ENCODE measurements at places on chromosomes 7 and 10.
A peak's percentile ranks its signal among the peaks of the same experiment; 100 is the strongest.

- no peak for DNase-seq
These were observed 176.2 kb downstream of the HERPUD2 start for GRCh38 chr7:35518767-35519166.

DNA sequence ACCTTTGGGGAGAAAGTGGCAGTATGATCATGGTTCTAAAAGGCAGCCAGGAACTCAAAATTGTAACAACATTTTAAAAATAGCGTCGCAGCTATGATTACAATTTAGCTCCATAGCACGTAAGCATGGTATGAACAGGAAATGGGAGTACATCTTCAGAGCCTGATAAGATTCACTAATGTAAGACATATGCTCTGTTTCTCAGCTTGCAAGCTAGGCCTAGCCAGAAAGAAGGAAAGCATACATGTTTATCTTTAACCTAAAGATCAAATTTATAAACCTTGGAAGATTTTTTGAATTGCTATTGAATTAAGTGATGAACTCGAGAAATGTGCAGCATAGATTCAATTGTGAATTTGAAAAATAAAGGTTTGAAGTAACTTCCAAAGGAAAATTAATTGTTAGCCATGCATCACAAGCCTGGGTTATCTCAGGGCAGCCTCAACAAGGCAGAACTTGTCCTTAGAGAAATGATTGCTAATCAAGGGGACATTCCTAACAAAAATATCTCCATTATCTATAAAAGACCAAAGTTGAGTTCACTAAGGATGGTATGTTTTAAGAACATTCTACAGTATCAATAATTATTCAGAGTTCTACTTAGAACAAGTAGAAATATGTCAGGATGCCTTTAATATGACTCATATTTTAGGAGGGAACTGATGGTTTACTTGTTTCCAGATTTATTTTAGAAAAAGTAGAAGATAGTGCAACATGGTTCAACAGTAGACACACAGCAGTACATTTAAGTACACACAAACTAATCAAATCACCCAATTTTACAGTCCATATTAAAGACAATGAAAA, 38.8 kb upstream of the SEPTIN7 start:
- DNase-seq, result no peak

- no peak for DNase-seq
These were observed 157.3 kb downstream of the CCDC71L start for GRCh38 chr7:106503626-106504025.

- no peak for DNase-seq
These were observed 121.5 kb downstream of the POLR1F start for GRCh38 chr7:19587291-19587690.

- DNase-seq, result no peak
These were observed 1.5 kb downstream of the GNB2 start for GRCh38 chr7:100675105-100675451.

DNA sequence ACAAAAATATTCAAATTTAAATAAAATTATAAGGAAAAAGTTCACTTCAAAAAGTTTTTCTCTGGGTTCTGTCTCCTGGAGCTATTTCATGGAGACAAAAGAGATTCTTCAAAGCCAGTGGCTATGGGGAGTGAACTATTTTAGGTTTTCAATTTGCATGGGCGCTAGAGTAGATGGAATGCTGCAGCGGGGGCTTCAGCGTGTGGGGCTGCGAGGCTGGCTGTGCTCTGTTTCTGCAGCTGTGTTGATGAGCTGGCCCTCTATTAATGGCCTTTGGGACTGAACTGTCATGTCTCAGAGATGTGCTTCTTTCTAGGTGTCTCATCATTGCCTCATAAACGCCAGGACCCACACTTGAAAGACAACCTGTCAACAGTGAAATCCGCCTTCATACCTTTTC, 108.4 kb upstream of the NPY start:
- no peak for DNase-seq

DNA sequence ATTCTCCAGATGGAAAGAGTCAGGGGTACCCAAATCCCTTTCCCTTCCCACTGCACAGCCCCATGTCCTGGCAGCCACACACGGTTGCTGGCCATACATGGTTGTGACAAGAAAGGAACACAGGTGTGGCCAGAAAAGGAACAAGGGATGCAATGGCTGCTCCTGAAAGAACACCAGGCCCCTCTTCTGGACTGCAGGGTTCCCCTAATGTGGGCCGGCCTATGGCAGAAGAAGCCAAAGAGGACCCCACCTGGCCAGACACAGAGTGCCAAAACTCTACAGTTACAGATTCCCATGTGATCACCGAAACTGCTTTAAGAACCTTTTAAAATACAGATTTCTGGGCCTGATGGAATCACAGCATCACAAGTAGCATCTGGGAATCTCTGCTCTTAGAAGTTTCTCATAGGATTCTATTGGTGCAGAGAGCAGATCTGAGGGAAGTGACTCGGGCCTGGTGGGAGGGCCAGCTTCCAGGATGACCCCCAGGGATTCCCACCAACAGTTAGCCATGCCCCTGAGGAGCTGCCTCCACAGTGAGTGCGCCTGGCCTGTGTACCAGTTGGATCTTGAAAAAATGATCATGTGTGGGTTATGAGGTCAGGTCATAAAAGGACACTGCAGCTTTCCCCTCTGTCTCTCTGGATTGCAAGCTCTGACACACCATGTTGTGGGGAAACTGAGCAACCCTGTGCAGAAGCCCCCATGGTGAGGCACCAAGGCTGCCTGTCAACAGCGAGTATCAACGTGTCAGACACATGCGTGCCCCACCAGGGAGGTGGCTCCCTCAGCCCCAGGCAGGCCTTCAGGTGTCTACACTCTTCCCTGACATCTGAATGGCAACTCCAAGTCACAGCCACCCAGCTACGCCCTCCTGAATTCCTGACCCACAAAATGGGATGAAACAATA, 89.6 kb upstream of the LANCL2 start:
- peak; percentile 49 for DNase-seq

DNA sequence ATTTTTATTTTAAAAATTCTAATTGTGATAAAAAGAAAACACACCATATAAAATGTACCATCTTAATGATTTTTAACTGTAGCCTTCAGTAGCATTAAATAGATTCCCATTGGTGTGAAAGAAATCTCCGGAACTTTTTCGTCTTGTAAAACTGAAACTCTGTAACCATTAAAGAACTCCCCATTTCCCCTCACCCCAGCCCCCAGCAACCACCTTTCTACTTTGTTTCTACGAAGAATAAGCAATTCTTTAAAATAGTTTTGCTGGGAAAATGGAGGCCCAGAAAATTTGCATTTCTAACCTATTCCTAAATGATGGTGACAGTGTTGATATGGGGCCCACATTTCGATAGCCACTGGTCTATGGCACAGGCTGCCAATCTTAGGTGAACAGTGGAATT, 305.4 kb upstream of the PFKP start:
- no peak for DNase-seq

DNA sequence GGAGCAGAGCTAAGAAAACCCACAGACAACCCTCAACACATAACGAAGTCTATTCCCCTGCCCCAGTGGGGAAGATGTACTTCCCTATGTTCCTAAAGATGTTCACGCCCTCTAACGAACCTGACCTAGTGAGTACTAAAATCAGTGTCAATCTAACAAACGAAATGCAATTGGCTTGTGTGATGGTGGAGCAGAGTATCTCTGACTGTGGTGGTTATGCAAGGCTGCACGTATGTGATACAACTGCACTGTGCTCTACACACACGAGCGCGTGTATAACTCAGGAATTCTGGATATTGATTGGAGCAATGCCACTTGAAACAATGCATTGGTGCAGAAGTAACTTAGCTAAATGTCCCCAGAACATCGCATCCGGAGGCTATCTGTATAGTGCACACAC, 1.3 kb downstream of the ANKRD16 start:
- DNase-seq, result no peak

DNA sequence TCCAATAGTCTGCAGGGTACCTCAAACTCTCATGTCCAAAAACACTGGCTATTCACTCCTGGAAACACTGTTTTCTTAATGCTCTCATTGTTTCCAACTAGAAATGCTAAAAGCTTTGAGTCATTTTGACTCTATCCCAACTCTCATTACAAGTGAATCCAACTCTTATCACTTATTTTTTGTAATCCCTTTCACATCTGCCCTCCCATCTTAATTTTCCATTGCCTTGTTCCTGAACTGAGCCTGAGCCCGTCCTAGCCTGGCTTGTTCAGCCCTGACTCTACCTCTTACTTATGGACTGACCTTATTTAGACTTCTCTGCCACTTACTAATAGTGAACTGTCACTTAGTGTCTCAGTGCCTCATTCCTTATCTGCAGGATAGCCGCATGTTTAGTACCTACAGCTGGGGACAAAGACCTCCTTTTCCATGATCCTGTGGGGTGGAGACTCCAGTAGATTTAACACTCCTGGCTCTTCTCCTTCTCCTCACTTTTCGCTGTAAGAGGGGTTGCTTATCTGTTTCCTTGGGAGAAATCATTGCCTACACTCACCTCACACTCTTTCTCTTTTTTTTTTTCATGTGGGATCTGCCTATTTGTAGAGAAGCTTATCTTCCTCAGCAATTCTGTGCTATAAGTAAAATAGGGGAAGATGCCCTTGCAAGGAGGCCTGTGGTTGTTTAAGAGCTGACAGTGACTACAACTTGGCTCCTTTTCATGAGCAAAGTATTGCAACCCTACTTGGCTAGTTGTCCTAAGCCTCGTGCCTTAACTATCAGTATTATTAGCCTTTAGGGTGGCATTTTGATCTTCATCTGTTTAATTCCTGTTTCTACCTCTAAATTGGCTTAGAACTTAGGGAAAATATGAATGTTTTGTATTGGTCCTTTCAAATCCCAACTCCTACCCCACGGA, 56.4 kb downstream of the SLC16A12 start:
- DNase-seq, result no peak

DNA sequence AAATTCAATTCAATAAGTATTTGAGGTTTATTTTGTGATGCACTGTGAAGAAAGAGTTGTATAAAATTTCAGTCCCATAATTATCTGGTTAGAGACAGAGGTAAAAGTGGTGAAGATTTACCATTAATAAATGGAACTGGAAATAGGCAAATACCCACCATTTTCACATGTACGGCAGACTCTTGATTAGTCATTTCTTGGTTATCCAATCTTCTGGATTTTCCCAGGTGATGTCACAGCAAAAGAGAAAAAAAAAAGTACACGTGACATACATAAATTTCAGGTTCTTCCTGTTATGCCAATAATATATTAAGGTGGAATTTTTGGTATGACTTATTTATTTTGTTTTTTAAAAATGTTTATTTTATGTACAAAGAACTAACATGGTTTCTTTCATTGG, 26.8 kb downstream of the NT5C3A start:
- DNase-seq, result no peak

- DNase-seq, result no peak
These were observed 9.6 kb downstream of the PKD1L1 start for GRCh38 chr7:47938574-47939165.

DNA sequence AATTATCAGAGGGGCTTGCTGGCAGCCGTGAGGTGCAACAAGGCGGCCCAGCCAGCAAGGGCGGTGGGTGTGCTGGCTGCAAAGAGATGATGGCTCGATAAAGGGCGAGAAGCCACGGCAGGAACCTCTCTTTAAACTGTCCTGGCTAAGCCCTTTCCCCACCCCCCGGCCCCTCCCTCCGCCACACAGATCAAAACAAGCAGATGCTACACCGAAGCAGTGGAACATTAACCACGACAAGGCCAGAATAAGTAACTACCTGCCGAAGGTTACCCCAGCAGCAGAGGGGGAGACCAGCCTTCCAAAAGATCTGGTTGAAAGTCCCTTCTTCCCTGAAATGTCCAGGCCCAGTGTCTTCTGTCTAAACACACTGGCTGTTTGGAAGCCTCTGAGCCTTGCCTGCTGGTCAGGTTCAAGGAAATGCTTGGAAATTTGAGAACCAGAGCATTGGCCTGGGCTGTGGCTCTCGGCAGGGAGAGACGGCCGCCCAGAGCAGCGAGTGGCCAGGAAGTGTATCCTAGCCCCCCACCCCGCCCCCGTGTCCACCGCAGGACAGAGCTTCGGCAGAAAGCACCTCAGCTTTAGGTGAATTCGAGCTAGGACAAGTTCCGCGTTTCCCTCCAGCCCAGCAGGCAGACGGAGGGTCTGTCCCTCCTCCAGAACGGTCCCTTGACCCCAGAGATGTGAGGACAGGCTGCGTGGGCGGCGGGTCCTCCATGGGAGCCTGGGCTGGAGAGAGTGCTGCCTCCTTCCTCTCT, 2.1 kb downstream of the FAM20C start:
- no peak for DNase-seq

- no peak for DNase-seq
These were observed 195.8 kb downstream of the RPS24 start for GRCh38 chr10:78229489-78229888.

- DNase-seq, result no peak
These were observed 64.3 kb downstream of the FAM204A start for GRCh38 chr10:118277871-118278270.

GRCh38 chr10:50561816-50562215, 61.9 kb downstream of the SGMS1 start:
- DNase-seq, result no peak

DNA sequence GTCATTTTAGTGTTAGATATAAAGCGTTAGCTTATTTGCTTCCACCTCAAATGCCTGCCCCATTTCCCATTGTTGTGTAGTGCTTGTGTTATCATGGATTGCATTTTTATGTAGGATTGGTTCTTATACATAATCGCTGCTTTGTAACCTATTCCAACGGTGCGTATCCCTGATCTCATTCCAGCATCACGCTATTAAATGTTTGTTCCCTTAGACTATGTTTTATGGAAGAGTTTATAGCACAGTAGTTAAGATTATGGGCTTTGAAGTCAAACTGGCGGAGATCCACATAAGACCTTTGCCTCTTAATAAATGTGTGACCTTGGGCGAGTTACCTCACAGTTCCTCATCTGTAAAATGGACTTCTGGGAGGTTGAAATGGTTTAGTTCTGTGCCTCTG, 34.0 kb upstream of the ELN start:
- DNase-seq, result no peak

Measured in mesenteric fat pad (tissue), 1 donor.